ENCODE measurements at places on chromosomes 6 and 20.

DNA sequence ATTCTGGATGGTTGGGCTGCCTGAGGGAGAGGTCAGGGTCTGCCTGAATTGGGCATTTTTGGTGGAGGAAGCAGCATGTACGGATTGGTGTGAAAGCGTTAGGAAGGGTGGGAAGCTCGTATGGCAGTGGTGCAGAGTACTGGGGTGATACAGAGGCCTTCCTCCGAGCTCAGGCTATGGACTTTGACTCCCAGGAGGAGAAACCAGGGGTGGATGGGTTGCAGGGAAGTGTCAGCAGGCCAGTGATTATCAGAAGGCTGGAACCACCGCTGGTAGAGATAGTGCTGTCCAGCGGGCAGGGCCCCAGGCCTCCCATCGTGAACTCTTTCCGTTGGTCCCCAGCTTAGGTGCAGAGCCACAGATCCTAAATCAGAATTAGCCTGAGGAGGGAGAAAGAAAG is 5.3 kb downstream of the WFDC5 start:
- DNase-seq: no peak

- DNase-seq: no peak
Observed at GRCh38 chr20:63173552-63174191, 42.3 kb downstream of the YTHDF1 start.

DNA sequence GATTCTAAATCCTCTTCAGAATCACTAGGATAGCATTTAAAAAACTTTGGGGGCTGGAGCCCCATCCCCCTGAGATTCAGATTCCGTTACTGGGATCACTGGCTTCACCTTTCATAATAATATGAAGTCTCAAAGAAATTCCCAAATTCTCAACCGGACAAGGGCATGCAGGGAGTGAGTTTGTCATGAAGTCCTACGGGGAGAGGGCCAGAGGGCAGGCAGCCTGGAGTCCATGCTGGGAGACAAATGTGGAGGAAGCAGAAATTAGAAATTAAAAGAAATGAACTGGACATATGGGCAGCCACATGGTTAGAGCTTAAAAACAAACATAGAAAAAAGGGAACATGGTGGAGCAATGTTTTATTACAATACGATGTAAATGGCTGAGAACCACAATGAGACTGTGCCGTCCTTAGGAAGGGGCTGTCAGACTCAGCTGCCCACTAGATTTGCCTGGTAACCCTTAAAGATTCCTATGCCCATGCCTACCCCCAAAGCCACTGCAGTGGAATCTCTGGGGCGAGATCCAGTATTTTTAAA is 142.6 kb downstream of the CEBPB start:
- no peak for DNase-seq

GRCh38 chr6:151702851-151703658 is 104.4 kb upstream of the ESR1 start:
- no peak for DNase-seq

DNA sequence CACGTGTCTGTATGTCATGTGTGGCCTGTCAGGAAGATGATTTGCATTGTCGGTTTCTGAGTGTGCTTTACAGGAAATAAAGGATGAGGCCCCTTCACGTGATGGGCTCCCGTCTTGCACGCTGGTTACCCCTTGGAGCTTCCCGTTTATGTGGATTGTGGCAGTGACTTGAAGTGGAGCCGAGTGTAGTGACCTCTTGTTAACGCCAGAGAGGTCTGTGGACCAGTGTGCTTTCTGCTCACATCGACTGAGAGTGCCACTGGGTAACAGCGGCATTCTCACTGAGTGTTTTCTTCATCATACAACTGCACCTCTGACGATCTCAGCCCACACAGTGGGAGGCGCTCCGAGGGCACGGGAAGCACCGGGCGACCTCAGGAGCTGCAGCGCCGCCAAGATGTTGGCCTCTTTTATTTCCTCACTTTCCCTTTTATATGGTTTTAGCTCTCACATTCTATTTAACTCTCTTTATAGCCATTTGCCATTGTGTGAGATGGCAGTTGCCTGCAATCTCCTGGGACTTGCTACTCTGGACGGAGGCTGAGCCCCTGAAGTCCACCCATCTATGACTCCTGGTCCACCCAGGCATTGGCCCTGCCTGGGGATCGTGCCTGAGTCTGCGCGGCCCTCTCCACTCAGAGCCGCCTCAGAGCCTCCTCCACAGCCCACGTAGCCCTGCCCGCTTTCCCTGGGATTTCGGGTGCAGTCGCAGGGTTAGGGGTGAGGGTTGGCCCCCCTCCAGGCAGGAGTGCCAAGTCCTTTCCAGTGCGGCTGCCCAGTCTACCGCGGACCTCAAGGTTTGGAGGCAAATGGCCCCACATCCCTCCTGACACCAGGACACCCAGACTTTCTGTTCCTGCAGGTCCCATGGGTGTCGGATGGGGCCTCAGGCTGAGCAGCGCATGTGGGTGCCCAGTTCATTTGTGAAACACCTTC is 238.9 kb downstream of the ERMARD start:
- peak; percentile 49 for DNase-seq
